RWPE2 (cell line): ENCODE measurements at places on chromosomes 1 and 21.
A peak's percentile ranks its signal among the peaks of the same experiment; 100 is the strongest.

DNA sequence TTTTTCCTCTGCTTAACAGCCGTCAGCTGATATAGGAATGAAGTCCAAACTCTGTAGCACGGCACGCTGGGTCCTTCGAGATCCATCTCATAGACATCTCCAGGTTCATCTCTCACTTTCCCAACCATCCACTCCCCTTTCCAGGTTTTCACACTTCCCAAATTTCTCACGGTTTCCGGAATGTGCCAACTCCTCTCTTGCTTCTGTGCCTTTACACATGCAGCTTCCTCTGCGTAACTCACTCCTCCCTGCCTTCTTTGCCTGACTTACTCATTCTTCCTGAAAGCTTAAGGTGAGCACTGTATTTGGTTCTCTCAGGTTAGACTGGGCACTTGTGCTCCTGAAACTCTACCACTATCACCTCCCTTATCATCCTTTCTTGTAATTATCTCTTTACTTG lies 168.4 kb downstream of the PCNX2 start:
- DNase-seq, result no peak

- DNase-seq, result no peak
Measured at GRCh38 chr1:34212673-34213072, 36.0 kb downstream of the C1orf94 start.

- no peak for DNase-seq
Measured at GRCh38 chr1:65253800-65254319, 55.5 kb upstream of the DNAJC6 start.

GRCh38 chr21:39330001-39330400 lies 16.6 kb upstream of the BRWD1 start:
- DNase-seq, result no peak

GRCh38 chr1:159554261-159554660 lies 18.5 kb upstream of the OR10J5 start:
- no peak for DNase-seq

- DNase-seq, result no peak
Measured at GRCh38 chr1:172341697-172342096, 78.8 kb upstream of the C1orf105 start.

DNA sequence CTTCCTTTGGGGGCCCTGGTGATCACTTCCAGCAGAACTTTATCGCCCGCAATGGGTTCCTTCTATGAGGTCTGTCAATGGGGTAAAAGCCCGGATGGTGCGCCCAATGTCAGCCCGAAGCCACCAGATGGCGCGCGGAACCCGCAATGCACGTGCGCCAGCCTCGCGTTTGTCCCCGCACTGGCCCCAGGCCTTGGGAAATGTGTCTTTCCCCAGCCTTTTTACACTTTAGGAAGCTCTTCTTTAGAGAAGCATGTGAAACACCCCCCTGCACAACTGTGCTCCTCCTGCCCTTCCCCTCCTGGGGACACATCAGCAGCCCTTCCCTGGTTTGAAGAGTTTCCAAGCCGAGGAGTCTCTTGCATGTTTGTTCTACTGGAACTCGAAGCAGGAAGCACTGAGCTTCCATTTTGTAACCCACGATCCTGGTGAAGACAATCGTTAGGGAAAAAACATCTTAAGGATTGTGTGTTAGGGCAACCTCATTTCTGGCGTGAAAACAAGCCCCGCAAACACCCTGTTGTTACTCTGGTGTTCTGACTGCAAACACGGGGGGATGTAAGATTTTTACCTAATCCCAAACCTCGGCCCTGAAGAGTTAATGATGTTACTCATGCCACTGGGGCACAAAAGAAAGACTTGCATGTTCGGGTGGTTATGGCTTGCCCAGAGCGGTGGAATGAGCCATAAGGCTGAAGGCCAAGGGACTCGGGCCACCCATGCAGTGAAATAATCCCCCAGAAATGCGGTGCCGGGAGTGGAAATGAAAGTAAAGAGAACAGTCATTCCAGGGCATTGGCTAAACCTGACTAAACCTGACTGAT lies 20.4 kb upstream of the TARBP1 start:
- peak; percentile 70 for DNase-seq

- no peak for DNase-seq
Measured at GRCh38 chr1:181661569-181661968, 178.3 kb downstream of the CACNA1E start.

DNA sequence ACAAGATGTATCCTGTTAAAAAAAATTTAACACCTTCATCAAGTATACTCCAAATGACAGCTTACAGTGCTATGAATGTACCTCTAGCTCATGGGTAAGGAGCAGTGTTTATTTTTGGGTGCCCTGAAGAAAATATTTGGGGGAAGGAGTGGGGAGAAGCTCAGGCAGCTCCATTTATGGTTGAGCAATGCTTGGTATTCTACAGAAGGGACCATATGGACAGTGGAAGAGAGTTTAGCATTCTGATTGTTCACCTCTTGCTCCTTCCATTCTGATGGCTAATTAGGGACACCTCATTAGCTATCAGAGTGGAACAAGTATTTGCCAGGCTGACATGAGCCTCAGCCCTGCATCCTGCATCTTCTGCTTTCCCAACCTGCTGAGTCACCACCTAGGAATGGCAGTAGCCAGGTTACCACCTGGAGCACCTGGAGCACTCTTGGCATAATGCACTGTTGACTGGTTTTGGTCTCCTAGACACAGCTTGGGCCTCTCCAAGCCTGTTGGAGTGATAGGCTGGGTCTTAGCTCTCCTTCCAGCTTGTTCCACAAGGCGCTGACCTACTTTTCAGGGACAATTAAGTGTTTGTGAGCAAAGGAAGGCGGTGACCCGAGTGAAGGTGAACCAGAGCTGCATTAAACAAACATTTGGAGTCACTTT lies 62.0 kb upstream of the MACF1 start:
- DNase-seq, result peak; percentile 88

DNA sequence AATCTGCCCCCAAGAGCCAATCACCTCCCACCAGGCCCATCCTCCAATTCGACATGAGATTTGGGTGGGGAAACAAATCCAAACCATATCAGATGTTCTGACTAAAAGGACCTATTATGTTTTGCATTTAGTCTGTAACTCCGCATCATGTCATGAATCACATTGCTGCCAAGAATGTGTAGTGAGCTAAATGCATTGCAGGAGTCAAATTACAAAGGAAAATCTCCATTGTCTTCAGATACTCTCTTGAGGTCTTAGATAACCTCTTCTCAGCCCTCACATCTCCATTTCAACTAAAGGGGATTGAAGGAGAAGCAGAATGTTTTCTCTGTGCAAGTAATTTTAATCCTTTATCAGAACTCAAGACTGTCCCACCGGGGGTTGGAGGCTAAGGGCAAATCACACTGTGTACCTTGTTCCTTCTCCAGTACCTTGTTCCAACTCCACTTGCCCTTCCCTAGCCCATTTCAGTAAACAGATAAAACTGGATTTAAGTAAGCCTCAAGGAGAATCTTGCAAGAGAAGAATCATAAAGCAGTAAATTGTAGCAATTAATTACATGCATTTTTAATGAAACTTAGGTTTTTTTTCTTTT lies 34.1 kb downstream of the EXTL2 start:
- no peak for DNase-seq

GRCh38 chr1:94239796-94240195 lies 2.4 kb upstream of the ARHGAP29 start:
- DNase-seq, result no peak

DNA sequence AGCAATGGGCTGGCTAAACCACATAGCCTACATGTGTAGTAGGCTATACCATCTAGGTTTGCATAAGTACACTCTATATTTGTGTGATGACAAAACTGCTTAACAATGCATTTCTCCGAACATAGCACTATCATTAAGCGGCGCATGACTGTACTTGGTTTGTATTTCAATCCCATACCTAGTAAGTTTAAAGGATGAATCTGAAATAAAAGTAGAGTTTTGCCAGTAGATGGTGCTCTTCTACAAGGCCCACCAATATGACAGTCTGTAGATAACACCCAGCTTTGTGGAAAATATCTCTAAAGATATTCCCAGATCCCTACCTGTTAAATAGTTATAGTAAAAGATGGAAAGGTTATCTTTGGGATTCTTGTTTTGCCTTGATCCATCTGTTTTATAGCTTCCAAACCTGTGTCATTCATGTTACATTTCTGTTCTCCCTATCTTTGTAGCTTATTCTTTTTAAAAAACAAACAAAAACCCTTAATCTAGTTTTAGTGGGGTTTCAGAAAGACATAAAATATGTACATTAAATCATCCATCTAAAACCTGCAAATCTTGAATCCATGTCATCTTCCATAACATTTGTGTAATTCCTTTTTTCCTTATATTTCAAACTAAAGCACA lies 33.9 kb upstream of the ASPM start:
- no peak for DNase-seq

- no peak for DNase-seq
Measured at GRCh38 chr1:202540448-202540847, 169.8 kb downstream of the SYT2 start.

DNA sequence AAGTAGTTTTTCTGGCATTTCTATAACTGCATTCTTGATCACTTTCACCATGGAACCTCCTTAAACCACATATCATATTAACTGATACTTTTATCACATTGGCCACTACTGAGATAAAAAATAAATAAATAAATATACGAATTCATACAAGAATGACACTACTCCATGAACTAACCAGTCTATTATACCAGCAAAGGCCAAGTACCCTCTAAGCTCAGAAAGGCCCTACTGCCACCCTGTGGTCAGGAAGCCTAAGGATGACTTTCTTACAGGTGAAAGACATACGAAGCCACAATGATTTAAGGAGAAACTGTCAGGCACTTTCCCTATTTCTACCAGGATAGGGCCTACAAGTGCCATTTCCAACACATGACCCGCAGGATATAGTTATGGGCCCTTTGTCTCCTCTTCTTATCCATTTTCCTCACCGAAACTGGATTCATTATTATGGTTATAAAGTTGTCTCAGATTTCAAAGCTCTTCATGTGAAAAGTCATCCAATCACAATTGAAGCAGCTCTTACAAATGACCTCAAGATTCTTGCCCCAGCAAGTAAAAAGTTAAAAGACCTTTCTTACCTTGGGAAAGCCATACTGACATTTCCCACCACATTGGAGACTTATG lies 23.9 kb downstream of the DNAJC8 start:
- DNase-seq, result no peak

- DNase-seq, result no peak
Measured at GRCh38 chr1:208045463-208046260, 134.7 kb upstream of the CD34 start.

- DNase-seq, result no peak
Measured at GRCh38 chr1:150621497-150622302, 7.7 kb downstream of the ENSA start.

- no peak for DNase-seq
Measured at GRCh38 chr1:172905452-172905851, 145.3 kb downstream of the TNFSF18 start.

- no peak for DNase-seq
Measured at GRCh38 chr1:223363057-223363855, 720 bp downstream of the SUSD4 start.

- DNase-seq, result no peak
Measured at GRCh38 chr1:64006276-64007051, 197.0 kb upstream of the UBE2U start.

DNA sequence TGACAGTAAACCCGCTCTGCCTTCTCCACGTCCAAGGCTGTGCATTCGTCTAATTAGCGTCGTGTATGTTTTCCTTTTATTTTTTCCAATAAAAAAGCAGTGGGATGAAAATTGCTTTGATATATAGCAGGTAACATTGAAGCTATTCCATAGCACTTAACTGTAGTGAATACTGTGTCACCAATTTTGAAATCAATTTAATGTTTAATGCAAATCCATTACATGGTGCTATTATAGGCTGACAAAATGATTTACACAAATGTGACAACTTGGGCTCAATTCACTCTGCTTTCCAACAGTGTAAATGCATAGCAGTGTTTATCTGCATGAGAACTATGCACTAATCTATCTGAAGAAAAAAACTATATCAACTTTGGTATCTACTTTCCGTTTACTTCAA lies 264.8 kb downstream of the TM2D1 start:
- no peak for DNase-seq

GRCh38 chr1:63327417-63328054 lies 5.2 kb downstream of the FOXD3 start:
- no peak for DNase-seq

- DNase-seq, result no peak
Measured at GRCh38 chr1:87064986-87065385, 150.6 kb downstream of the HS2ST1 start.

GRCh38 chr1:234619794-234620247 lies 9.8 kb upstream of the IRF2BP2 start:
- no peak for DNase-seq

GRCh38 chr1:193634470-193634869 lies 448.1 kb upstream of the B3GALT2 start:
- DNase-seq, result no peak

- DNase-seq, result no peak
Measured at GRCh38 chr1:53735261-53735660, 3.7 kb downstream of the GLIS1 start.

DNA sequence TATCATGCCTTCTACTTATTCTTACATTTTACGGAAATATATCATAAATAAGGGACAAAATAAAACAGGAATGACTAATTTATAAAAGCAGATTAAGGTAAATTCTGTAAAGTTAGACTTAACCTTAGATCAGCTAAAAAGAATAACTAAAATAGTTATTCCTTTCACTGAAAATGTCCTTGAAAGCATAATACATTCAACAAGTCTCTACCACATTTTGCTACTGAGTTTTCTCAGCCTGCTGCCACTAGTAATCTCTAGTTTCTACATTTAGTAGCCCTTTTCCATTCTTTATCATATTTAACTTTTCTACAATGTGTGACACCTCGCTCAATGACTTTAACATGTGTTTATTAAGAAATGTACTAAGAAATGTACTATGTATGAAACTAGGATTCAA lies 89.0 kb downstream of the DENND1B start:
- DNase-seq, result no peak

- no peak for DNase-seq
Measured at GRCh38 chr1:202691816-202692215, 18.4 kb downstream of the SYT2 start.

GRCh38 chr1:24235921-24236788 lies 49.1 kb upstream of the IFNLR1 start:
- DNase-seq, result peak; percentile 72

GRCh38 chr1:20152599-20152930 lies 13.4 kb downstream of the PLA2G2F start:
- no peak for DNase-seq

DNA sequence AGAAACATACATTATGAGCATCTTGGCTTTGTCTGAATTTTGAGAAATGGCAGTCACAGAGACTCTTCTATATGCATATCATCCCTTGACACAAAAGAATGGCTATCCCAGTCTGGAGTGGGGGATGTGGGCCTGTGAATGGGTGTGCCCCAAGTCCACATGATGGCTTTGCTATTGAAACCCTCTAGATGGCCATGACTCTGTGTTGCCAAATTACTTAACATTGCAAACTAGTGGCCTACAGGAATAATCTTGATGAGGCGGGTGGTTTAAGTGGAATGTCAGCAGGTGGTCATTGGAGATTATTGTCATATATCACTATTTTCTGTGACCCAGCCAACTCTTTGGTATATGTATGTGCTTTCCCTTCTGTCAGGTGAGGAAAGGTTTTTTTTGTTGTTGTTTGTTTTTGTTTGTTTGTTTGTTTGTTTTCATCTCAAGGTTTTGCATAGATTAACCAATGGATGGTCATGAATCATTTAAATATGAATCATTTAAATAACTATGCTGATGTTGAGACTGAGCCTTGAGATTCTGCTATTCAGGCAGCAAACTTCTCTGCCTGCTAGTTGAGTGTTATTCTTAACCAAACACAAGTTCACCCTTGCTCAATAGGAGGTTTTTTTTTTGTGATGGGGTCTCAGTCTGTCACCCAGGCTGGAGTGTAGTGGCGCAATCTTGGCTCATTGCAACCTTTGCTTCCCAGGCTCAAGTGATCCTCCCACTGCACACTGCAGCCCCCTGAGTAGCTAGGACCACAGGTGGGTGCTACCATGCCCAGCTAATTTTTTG lies 103.0 kb downstream of the NOS1AP start:
- no peak for DNase-seq
